ENCODE measurements at places on chromosomes 12 and 14. TPM values are rescaled to one million over a fixed set of nuclear protein-coding genes. Genes with fewer than 3 reads are reported as not detected.

DNA sequence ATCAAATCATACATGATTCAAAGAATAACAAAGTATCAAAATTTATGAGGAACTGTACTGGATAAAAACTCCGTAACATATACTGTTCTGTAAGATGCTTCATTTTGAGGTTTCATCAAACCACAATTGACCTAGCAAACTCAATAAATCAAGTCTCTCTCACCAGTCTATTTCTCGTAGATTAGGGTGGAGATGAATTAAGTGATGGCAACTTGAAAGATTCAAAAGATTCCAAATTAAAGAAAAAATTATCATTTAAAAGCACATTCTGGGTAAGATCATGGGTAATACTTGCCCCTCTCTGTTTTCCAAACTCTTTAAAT, 74.4 kb downstream of the PAPLN start:
- H3K4me1 ChIP-seq, result peaks cover 9% of the 10 kb centered on the region
- DNase-seq, result no peak
- peak overlapping the region; percentile 38 for H3K27ac ChIP-seq
- no peaks in the 10 kb centered on the region for H3K36me3 ChIP-seq
- H3K4me3 ChIP-seq, result no peak overlapping the region
- no peaks in the 10 kb centered on the region for H3K27me3 ChIP-seq

DNA sequence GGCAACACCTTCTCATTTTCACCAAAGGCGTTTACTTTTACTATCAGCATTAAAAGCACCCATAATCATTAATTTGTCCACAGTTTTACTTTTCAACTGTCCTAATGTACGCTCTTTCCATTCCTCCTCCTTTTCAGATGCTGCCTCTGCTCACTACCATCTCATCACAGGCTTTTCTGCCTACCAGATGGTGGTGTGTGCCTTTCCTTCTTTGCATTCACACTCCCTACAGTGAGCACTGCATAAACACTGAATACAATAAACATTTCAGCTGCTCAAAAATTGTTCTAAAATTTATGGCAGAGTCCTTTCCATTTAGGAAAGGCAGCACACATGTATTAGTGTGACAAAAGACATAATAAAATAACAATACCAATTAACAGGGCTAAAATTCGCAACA, 435.7 kb downstream of the GXYLT1 start:
- no peak for DNase-seq
- no peaks in the 10 kb centered on the region for H3K4me1 ChIP-seq
- no peaks in the 10 kb centered on the region for H3K36me3 ChIP-seq
- H3K4me3 ChIP-seq, result no peak overlapping the region
- no peak overlapping the region for H3K27ac ChIP-seq
- H3K27me3 ChIP-seq, result no peaks in the 10 kb centered on the region

DNA sequence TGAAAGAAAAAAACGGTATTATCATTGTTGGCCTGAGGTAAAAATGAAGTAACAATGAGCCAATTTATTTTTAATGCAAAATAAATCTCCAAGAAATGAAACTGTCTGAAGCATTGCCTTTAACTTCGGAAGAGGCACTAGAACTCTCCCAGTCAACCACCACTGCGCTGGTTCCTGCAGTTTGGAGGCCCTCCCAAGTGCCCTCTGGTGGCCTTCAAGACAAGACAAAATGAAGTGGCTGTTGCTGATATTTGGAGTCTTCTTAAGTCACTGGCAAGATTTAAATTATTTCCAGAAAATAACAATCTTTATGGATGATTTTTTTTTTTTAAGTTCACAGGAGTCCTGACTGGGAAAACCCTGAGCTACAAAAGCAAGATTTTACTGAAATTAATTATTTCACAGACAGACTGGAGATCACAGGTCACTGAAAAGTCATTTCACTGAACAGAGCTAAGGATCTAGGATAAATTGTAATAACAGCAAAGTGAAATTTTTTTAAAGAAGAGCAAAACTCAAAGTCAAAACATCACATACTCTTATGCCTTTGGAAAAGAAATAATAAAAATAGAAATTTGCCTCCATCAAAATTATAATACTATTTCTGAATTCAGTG, 58.2 kb downstream of the DICER1 start:
- no peak for DNase-seq
- peaks cover 56% of the 10 kb centered on the region for H3K36me3 ChIP-seq
- H3K4me1 ChIP-seq, result no peaks in the 10 kb centered on the region
- H3K4me3 ChIP-seq, result no peak overlapping the region

DNA sequence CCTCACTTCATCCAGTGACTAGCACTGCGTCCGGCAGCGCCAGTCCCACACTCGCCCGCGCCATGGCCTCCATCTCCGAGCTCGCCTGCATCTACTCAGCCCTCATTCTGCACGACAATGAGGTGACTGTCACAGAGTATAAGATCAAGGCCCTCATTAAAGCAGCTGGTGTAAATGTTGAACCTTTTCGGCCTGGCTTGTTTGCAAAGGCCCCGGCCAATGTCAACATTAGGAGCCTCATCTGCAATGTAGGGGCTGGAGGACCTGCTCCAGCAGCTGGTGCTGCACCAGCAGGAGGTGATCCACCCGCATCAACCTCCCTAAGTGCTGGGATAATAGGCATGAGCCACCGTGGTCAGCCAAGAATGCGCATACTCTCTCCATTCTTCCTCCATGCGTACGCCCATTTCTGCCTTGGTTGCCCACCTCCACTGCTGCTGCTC, 59.9 kb downstream of the IRF2BPL start:
- no peak overlapping the region for H3K4me3 ChIP-seq
- no peaks in the 10 kb centered on the region for H3K36me3 ChIP-seq
- DNase-seq, result no peak
- no peaks in the 10 kb centered on the region for H3K4me1 ChIP-seq
- H3K27ac ChIP-seq, result no peak overlapping the region

DNA sequence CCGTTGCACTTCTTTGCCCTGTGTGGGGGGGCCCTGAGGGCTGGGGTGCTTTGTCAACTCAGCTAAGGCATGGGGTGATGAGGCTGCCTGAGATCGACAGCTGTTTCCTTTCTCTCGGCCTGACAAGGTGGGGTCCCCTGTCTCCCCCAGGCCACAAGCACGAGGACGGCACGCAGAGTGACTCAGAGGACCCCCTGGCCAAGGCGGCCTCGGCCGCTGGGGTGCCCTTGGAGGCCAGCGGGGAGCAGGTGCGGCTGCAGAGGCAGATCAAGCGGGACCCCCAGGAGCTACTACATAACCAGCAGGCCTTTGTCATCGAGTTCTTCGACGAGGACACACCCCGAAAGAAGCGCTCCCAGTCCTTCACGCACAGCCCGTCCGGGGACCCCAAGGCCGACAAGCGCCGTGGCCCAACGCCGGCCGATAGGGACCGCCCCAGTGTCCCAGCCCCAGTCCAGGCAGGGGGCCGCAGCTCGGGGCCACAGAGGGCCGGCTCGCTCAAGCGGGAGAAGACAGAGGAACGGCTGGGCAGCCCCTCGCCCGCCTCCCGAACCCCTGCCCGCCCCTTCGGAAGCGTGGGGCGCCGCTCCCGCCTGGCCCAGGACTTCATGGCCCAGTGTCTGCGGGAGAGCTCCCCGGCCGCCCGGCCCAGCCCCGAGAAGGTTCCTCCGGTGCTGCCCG, 18.8 kb downstream of the CEP170B start:
- H3K4me3 ChIP-seq, result no peak overlapping the region
- no peak overlapping the region for H3K27ac ChIP-seq
- peaks cover 13% of the 10 kb centered on the region for H3K36me3 ChIP-seq
- H3K4me1 ChIP-seq, result no peaks in the 10 kb centered on the region
- peak; percentile 65 for DNase-seq

- no peak overlapping the region for H3K27ac ChIP-seq
- peak overlapping the region; percentile 23 for H3K4me3 ChIP-seq
- DNase-seq, result no peak
- no peaks in the 10 kb centered on the region for H3K36me3 ChIP-seq
- H3K4me1 ChIP-seq, result peaks cover 8% of the 10 kb centered on the region
Measured at GRCh38 chr12:54299515-54300224, 1.1 kb downstream of the NFE2 start.

MRPL42 gene
- 55.3 TPM for total RNA-seq

All from spleen (tissue), 13 donors.